WTC11 (cell line): ENCODE measurements at places on chromosomes 4 and X. TPM values are rescaled to one million over a fixed set of nuclear protein-coding genes. Genes with fewer than 3 reads are reported as not detected.

GRCh38 chr4:27429364-27429871 is 568.8 kb downstream of the STIM2 start:
- no peak for DNase-seq

Gene GAK
- 108 to 121 TPM (median 108 TPM) in 3 replicates for total RNA-seq

Gene GABRE
- 6.5 to 12.3 TPM (median 11.7 TPM) in 3 replicates for total RNA-seq

DNA sequence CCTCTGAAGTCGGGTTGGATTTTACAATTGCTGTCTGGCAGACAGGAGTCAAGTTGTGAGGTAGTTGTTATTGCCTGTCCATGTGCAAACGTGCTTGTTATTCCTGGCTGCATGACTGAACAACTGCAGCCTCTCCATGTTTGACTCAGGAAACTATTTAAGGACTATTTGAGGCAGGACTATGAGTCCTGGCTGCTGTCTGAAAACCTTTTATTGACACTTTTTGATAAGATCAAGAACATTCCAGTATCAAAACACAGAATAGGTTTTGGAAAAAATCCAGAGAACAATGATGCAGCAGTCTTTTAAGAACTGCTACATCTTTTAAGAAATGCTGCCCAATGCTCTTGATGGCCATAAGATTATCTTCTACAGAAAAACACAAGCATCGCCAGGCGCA is 10.0 kb upstream of the SPRY1 start:
- DNase-seq, result no peak

DNA sequence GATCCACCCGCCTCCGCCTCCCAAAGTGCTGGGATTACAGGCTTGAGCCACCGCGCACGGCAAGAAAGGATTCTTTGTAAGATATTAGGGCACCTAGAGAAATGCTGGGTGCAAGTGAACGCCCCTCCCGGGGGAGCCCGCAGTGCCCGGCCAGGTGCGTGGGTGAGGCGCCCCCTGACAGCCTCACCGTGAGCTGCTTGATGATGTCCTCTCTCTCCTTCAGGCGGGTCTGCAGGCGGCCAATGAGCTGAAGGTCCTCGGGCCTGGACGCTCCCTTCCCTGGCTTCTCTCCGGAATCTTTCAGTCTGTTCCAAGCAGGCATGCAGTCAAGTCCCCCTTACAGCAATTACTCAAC is 21.9 kb downstream of the MED28 start:
- no peak for DNase-seq

DNA sequence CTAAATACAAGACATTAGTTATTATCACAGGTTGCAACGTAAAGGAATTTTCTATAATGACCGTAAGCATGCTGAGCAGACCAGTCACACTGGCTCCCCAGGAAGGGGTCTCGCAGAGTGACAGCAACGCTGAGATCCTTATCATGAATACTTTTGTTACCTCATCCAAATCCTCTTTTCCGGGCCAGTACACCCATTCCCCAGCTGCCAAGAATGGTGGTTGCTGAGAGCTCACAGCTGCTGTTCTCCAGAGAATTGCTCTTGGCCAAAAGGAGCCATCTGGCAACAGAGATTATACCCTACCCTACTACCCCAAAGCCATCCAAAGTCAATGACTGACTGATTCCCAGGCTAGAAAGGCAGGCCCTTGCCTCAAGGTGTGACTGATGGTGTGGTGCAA is 91.6 kb downstream of the FUNDC1 start:
- no peak for DNase-seq

- DNase-seq, result no peak
Observed at GRCh38 chrX:127578395-127578794, 473.8 kb downstream of the ACTRT1 start.

Gene STARD8
- total RNA-seq, result 3.1 to 8.5 TPM (median 3.8 TPM) in 3 replicates
